ENCODE measurements at places on chromosomes 1 and 21. TPM values are rescaled to one million over a fixed set of nuclear protein-coding genes. Genes with fewer than 3 reads are reported as not detected.

ASCL5 gene
- total RNA-seq: 0.07 TPM

NIPAL3 gene
- total RNA-seq: 23.9 TPM

KMO gene
- total RNA-seq: 0.07 TPM

RIMKLA gene
- total RNA-seq: under 0.01 TPM

JAM2 gene
- not detected for total RNA-seq

ANGPTL7 gene
- total RNA-seq: not detected

Data from nasal cavity respiratory epithelium epithelial cell of viscerocranial mucosa (primary cell).